ENCODE measurements at places on chromosomes 4 and X. TPM values are rescaled to one million over a fixed set of nuclear protein-coding genes. Genes with fewer than 3 reads are reported as not detected.

Gene ANAPC4
- 61.8 TPM for total RNA-seq

Gene CCDC110
- total RNA-seq: 0.90 TPM

Gene UGT2B10
- total RNA-seq: not detected

Gene ATOH1
- not detected for total RNA-seq

Gene JADE3
- 0.58 TPM for total RNA-seq

Gene FREM3
- total RNA-seq: not detected

Gene TMSB15A
- not detected for total RNA-seq

Gene GAGE13
- total RNA-seq: not detected

Gene SPANXA1
- not detected for total RNA-seq

Gene GAB1
- 0.26 TPM for total RNA-seq

Gene ATP8A1
- 33.5 TPM for total RNA-seq

Gene SUPT20HL2
- not detected for total RNA-seq

Gene DKK2
- not detected for total RNA-seq

Gene SLC4A4
- total RNA-seq: 1.3 TPM

Gene SYN1
- 0.90 TPM for total RNA-seq

Gene ATRX
- 111 TPM for total RNA-seq
